Activated naive CD4-positive, alpha-beta T cell treated with anti-CD3 and anti-CD28 coated beads, Interleukin-2, amount 50 U/mL, for 16 hours (primary cell): ENCODE measurements at places on chromosomes 5 and 9.

- DNase-seq = no peak
Measured at GRCh38 chr9:87181670-87182069, 234.4 kb upstream of the GAS1 start.

GRCh38 chr9:130579738-130580463 lies 524 bp downstream of the FUBP3 start:
- no peak for DNase-seq

DNA sequence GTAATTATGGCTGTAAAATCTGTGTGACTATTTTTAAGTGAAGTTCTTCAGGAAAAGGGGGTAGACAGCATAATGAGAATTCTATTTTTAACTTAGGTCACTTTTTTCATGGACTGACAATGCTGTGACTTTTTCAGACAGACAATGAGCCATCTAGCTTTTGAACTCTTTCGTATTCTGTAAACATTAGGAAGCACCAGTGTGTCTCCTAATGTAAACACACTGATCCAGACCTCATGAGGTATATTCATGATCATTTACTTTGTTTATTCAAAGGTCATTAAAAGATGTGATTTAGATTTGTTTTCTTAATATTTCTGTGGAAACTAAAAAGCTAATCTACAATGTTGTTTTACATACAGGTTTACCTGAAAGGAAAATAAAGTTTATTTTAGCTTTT lies 352.6 kb downstream of the ADGRV1 start:
- no peak for DNase-seq

- DNase-seq = no peak
Measured at GRCh38 chr9:98993570-98993945, 49.9 kb downstream of the COL15A1 start.

GRCh38 chr5:72465601-72466563 lies 41.3 kb downstream of the ZNF366 start:
- no peak for DNase-seq

DNA sequence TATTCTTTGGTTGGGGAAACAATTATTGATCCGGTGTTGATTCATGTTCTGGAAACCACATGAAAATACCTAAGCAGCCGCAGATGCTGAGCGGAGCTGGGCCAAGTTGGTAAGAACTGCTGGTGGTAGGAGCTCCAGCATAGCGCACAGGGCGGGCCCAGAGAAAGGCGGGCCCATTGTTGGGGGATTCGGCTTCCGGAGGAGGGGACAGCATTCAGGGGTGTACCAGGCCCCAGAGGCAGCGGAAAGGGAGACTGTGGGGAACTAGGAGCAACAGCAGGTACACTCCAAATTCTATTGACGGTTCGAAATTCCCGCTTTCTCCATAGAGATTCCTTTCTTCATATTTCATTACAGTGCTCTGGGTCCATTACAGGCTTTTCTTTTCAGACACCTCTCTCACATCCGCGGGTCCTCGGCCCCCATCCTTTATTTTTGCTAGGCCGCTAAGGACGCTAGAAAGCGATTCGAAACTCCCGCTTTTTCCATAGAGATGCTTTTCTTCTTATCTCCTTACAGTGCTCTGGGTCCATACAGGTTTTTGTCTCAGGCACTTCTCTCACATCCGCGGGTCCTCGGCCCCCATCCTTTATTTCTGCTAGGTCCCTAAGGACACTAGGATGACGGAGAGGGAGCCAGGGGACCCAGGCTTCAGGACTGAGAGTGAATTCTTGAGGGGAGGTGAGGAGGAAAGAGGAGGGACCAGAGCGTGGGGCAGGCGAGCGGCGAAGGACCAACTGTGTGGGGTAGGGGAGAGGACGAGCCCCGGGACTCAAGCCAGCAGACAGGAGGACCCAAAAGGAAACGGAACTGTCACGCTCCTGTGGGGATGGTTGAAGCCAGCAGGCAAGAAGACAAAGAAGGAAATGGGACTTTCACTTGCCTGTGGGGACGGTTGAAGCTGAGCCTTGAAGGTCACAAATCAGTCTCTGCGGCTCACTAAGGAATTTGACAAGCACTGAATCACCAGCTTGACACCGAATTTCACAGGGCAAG lies at the start of gene CCDC152:
Gene CCDC152, plus strand, starts transcription at position 213 of the 996 bp plus-strand sequence. CDS start 2,304 bp downstream, outside the sequence.
- DNase-seq = peak; percentile 67

DNA sequence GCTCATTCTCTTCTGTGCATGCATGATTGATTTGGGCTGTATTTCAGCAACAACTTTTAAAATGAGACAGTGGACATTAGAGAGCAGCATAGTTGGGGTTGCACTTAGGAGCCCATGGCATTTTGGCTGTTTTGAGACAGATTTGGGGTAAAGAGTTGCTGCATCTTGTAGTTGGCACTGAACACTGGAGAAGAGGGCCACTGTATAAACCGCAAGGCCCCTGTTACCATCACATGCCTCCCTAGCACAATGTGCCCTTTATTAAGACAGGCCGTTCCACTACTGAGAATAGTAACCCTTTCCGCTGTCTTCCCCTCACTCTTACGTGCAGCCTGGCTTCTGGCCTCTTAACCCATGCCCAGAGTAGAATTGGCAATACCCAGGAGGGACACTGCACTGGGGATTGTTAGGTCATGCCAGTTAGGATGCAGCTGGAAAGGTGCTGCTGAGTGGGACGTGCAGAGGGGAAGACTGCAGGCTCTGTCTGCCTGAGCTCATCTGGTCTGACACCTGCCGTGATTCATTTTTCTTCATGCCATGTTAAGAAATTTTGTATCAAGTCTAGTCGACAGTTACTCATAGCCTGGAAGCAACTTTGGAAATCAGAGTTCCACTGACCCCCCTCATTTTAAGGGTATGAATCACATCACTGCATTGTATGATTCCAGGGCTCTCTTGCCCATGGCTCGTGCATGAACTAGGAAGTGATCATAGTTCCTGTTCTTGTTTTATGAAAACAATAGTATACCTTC lies 146.9 kb upstream of the DMRT1 start:
- no peak for DNase-seq

- DNase-seq = peak; percentile 64
Measured at GRCh38 chr5:134140530-134141201, 26.2 kb downstream of the TCF7 start.

GRCh38 chr5:56649569-56649968 lies 165.8 kb upstream of the MAP3K1 start:
- DNase-seq = no peak
